Activated naive CD8-positive, alpha-beta T cell treated with anti-CD3 and anti-CD28 coated beads for 36 hours (primary cell): ENCODE measurements at places on chromosomes 7 and 10.

GRCh38 chr10:5534880-5535856 is 10.4 kb downstream of the CALML3 start:
- no peak for DNase-seq

- no peak for DNase-seq
Observed at GRCh38 chr10:14016011-14016536, 314.6 kb downstream of the FRMD4A start.

DNA sequence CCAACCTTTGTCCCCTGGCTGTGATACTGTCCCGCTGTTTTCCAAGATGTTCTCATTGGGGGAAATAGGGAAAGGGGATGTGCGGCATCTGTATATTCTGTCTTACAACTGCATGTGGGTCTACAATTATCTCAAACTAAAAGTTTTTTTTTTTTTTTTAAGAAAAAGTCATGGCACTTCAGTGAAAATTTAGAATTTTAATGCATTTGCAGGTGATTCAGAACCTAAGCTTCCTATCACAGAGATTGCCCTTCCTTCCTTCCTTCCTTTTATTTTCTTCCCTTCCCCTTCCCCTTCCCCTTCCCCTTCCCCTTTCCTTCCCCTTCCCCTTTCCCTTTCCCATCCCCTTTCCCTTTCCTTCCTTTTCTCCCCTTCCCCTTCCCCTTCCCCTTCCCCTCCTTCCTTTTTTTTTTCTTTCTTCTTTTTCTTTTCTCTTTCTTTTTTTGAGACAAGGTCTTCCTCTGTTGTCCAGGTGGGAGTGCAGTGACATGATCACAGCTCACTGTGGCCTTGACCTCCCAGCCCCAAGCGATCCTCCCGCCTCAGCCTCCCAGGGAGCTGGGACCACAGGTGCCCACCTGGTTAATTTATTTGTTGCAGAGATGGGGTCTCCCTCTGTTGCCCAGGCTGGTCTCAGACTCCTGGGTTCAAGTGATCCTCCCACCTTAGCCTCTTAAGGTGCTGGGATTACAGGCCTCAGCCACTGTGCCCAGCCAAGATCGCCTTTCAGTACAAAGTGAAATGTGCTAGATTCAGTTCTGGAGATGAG is 32.0 kb downstream of the JAKMIP3 start:
- no peak for DNase-seq

DNA sequence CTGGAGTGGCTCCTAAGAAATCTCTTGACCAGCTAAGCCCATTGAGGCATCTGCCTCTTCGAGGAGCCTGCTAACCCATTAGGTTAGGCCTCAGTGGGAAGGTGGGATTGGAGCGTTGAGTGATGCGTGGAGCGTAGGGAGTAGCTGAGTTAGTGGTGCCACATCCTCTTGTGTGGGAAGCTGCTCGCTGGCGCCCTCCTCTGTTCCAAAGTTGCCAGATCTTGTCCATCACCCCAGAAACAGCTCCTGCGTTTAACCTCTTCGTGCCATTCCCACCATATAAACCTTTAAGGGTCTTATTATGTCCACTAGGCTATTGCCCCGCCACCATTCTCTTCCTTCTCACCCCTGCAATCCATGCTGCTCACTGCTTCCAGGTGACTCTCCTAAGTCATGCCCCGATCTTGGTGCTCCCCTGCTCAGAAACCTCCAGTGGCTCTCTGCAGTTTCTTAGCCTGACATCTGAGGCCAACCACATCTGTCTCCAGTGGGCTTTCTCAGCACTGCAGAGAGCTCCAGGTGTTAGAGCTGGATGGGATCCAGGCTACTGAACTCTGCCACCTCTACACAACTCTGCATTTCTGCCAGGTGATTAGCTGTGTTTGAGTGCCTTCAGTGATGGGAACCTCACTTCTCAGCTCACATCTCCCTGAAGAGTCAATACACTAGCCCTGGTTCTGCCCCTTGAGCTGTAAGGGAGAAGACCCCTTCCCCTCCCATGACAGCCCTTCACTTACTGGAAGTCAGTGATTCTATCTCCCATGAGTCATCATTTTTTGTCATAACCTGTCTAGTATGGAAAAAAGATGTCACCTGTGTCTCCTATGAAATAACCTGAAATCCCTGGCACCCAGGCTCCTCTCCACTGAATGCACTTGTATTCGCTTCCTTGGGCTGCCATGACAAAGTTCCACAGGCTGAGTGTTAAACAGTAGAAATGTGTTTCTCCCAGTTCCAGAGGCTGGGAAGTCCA is 65.0 kb upstream of the FGFR2 start:
- no peak for DNase-seq

DNA sequence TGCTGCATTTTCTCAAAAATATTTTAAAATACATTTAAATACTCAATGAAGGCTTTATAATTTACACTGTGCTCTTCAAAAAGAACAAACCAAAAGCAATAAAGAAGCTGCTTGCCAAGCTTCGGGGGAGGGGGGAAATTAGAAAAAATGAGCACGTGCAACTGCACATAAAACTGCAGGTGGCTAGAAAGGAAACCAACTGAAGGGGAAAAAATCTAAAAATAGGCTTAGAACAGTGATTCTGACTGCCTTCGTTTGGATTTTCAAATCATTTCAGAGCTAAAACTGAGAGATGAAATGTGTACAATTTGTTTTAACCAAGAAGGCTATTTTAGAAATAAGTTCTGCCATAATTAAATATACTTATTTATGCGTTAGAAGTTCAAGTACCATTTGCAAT is 61.4 kb downstream of the ABI1 start:
- DNase-seq: no peak

GRCh38 chr10:17689137-17689536 is 45.2 kb downstream of the STAM start:
- DNase-seq: no peak

DNA sequence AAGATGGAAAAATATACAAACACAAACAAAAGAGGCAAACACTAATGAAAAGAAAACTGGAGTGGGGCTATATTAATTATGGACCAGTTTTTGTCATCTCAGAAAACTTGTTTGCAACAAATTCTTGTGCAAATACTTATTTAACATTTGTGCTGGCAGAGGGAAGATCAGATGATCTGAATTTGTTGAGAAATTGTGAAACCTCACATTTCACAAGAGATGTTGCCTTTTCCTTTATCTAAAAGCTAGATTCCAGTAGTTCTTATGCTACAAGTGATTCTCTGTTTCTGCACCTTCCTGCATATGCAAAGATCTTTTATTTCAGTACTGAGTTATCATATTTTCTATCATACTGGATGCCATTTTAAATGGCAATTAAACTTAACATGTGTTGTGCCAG is 320.7 kb downstream of the SUGCT start:
- DNase-seq: no peak

GRCh38 chr7:74187915-74188675 is 13.9 kb downstream of the EIF4H start:
- no peak for DNase-seq

DNA sequence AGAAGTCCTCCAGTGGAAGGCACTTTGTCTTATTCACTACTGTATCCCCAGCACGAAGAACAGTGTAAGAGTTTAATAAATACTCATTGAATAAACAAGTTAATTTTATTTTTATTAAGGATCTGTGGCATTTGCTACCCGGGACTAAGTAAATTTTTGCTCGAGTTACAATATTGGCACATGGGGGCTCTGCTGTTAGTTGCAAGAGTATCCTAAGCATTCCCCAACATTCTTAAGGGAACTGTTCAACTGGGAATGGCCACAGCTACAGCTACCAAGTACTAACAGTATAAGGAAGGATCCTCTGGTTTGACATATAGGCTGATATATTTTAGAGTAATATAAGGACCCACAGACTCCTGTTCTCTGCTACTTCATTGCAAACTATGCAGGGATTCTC is 8.7 kb upstream of the LRRTM3 start:
- no peak for DNase-seq

- DNase-seq: no peak
Observed at GRCh38 chr10:128160297-128160711, 34.1 kb upstream of the MKI67 start.

DNA sequence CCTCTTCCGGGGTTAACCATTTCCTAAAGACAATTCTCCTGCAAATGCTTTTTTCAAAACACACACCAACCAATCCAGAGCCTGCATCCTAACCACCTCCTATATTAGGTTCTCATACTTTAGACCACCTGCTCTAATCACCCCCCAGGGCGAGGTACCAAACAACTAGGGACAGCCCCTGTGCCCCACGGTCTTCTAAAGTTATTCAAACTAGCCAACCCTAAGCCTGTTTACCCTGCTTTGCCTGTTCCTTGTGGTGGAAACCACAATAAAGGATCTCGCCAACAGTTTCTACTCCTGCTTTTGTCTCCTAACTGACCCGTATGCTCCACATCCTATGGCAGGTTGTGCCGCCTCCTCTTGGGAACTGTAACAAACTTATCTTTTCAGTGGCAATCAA is 21.1 kb downstream of the SP4 start:
- no peak for DNase-seq
